ENCODE measurements at places on chromosomes 6 and 20. TPM values are rescaled to one million over a fixed set of nuclear protein-coding genes. Genes with fewer than 3 reads are reported as not detected.

- no peaks in the 10 kb centered on the region for H3K36me3 ChIP-seq
- peak overlapping the region; percentile 41 for H3K4me3 ChIP-seq
- no peaks in the 10 kb centered on the region for H3K27me3 ChIP-seq
- H3K27ac ChIP-seq, result no peak overlapping the region
- no peaks in the 10 kb centered on the region for H3K4me1 ChIP-seq
- DNase-seq, result no peak
These were observed 218.2 kb downstream of the OR2B2 start for GRCh38 chr6:27693766-27694546.

KCNK16 gene
- not detected for total RNA-seq

- H3K27ac ChIP-seq, result no peak overlapping the region
- H3K4me1 ChIP-seq, result no peaks in the 10 kb centered on the region
- DNase-seq, result no peak
- no peaks in the 10 kb centered on the region for H3K27me3 ChIP-seq
- no peak overlapping the region for H3K4me3 ChIP-seq
- H3K36me3 ChIP-seq, result peaks cover 12% of the 10 kb centered on the region
These were observed 28.9 kb downstream of the SLC17A5 start for GRCh38 chr6:73624896-73625295.

DNA sequence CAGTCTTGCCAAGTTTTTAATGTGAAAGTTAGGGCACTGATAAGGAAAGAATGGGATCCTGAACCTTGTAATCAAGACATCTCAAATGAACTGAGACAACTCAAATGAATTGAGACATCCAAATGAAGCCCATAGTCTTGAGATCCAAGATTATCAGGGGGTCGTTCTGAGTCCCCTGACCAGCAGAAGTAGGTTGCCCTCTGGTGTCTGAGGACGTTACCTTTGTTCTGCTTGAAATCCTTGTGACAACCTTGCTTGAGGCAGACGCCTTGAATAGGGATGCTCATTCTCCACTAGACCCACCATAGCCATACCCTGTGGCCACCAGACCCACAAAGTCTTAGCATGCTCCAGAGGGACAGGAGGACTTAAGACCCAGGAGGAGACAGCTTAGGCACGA is 37.7 kb downstream of the ZBTB9 start:
- no peaks in the 10 kb centered on the region for H3K27me3 ChIP-seq
- H3K36me3 ChIP-seq, result no peaks in the 10 kb centered on the region
- no peak overlapping the region for H3K27ac ChIP-seq
- no peak overlapping the region for H3K4me3 ChIP-seq
- H3K4me1 ChIP-seq, result no peaks in the 10 kb centered on the region

GRCh38 chr20:11881449-11881848 is 36.2 kb upstream of the BTBD3 start:
- no peaks in the 10 kb centered on the region for H3K27me3 ChIP-seq
- no peak overlapping the region for H3K4me3 ChIP-seq
- H3K27ac ChIP-seq, result no peak overlapping the region
- no peaks in the 10 kb centered on the region for H3K4me1 ChIP-seq
- H3K36me3 ChIP-seq, result no peaks in the 10 kb centered on the region
- DNase-seq, result no peak
